ENCODE measurements at places on chromosomes 11 and 22. TPM values are rescaled to one million over a fixed set of nuclear protein-coding genes. Genes with fewer than 3 reads are reported as not detected.

CRYBB3 gene
- total RNA-seq, result under 0.01 TPM

PRR33 gene
- not detected for total RNA-seq

DNA sequence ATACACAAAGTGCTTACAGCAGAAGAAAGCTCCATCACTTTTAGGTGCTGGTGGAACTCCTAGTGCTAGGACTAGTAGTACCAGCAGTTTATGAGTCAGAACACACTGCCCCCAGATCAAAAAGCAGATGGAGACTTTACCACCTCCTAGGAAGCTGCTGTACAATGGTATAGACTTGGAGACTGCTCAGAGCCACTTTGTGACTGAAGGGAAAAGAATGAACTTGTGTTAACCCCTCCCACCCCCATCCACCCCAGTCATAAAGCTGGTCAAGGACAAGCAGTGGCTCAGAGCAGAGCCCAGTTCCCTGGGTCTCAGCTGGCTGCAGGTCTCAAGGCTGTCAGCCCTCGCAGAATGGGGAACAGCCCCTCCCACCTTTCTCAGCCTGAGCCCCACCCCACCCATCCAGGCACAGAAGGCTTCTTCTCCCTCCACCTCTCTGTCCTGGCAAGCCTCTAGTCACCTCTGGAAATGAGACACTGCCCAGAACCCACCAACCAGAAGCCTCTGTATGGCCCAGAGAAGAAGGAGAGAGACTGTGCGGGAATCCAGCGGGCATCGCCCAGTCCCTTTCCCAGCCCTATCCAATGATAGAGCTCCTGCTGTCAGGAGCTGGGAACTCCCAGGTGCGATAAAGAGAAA, 23.8 kb downstream of the PACSIN2 start:
- no peak for DNase-seq

DNA sequence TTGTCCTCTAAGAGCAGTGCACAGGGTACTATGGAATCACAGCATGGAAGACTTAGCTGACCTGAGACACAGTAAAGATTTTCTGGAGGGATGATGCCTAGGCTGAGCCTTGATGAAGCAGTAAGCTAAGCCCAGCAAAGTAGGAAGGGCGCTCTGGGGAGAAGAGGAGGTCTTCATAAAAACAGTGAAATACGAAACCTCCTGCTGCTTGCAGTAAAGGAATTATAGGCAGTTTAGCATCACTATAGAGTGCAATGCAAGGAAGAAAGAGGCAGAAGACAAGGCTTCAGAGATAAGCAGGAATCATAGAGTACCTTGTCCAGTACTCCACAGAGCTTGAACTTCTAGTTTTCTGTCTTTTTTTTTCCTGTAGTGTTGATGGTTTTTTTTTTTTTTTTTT, 555.7 kb upstream of the CADM1 start:
- DNase-seq, result no peak
